ENCODE measurements at places on chromosomes 12 and 14.
A peak's percentile ranks its signal among the peaks of the same experiment; 100 is the strongest.

DNA sequence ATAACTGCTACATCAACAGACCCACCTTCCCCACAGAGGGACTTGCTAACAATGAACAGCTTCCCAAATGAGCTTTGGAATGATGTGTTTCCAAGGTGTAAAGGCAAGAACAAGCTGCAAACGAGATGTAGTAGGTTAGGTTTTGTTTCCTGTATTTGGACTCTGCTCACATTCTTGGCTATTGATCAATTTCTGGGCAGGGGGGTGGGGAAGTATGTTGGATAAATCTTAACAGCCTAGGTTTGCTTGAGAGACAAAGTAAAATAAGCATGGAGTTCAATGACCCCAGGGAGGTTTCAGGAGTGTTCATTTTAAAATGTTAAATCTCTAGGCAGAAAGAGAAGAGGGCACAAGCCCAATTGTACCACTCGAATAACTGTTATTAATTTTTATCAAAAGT lies 146.6 kb downstream of the DPY19L2 start:
- DNase-seq = no peak

- DNase-seq = no peak
Observed at GRCh38 chr14:58944343-58944967, 244.0 kb upstream of the DAAM1 start.

DNA sequence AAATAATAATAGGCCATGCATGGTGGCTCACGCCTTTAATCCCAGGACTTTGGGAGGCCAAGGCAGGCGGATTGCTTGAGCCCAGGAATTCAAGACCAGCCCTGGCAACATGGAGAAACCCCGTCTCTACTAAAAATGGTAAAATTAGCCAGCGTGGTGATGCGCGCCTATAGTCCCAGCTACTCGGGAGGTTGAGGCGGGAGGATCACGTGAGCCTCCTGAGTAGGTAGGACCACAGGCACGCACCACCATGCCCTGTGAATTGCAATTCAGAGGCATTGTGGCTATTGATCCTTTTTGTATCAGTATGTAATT lies 2.3 kb downstream of the ARHGDIB start:
- DNase-seq = no peak

DNA sequence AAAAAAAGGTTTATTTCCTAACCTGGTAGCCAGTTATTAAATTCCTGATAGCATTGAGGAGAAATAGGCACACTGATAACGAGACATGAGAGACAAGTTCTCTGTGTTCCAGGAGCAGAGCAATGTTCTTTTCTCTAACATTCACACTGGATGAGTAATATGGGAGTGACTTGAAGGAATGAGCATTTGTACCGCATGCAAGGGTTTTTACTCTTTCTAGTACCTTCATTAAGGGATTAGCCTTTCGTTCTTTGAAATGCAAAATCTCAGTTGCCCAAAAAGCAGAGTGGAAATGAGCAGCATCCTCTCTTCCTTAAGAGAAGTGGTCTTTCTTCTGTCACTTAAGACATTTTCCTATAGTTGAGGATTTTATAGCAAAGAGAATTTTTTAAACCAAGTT lies 54.7 kb downstream of the FGD4 start:
- no peak for DNase-seq

- DNase-seq = no peak
Observed at GRCh38 chr12:110426406-110426805, 22.9 kb upstream of the ANAPC7 start.

- no peak for DNase-seq
Observed at GRCh38 chr14:89123851-89124250, 293.2 kb downstream of the FOXN3 start.

DNA sequence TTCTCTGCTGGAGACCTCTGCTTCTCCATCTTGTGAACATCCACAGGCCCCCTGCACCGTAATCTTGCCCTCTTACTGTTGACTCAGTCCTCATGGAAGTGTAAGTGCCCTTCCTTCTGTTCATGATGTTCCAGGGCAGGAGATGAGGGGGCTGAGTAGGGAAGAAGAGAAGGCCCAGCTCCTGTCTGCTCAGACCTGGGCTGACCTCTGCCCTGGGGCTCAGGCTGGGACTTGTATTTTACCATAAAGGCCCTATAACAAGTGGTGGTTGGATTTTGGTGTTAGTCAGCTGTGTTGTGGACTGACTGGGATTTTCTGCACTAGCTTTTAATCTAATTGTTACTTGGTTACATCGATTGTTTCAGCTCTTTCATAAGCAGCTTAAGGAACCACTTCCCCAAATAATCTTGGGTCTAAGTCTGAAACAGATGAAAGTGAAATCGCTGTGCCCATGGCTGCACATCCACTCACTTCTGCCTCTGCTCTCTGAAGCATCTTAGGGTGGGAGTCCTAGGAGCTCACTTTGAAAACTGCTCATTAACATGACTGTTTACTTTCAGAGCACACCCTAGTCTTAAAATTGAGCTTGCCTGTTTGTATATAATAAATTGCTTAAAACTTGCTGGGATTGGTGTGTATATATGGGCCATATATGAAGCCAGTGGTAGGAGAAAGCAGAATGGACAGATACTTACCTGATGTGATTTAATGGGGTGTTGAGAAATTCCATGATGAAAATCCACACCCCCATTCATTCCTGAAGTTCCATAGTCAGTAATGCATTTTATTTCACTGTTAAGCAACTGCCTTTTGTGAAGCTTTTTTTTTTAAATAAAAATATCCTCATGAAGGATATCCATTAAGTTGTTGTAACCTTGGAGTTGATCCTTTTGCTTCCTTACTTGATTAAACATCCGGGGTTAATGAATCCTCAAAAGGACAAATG lies 17.7 kb downstream of the C12orf71 start:
- DNase-seq = no peak

DNA sequence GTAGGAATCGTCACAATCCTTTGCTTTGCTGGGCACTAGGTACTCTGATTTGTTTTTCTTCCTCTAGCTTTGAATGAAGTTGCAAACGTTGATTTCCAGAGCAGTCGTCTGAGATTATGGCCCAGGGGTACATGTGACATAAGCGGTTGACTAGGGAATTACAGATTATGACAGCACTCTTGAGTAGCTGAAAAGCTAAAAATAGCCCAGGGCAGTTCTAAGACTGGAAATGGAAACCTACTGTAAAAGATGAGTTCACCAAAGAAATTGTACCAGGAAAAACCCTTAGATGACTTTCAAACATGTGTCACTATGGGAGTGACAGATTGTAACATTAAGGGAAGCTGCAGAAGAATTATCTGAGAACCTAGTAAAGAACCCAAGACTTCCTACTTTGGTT lies 108.5 kb downstream of the ANO6 start:
- no peak for DNase-seq

DNA sequence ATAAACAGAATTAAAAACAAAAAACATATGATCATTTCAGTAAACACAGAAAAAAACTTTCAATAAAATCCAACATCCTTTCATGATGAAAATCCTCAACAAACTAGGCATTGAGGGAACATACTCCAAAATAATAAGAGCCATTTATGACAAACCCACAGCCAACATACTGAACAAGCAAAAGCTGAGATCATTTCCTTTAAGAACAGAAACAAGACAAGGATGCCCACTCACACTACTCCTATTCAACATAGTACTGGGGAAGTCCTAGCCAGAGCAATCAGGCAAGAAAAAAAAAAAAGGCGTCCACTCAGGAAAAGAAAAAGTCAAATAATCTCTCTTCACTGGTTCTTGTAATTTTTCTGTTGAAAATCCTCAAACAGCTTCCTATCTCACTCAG lies 30.1 kb downstream of the MRPL42 start:
- DNase-seq = no peak

DNA sequence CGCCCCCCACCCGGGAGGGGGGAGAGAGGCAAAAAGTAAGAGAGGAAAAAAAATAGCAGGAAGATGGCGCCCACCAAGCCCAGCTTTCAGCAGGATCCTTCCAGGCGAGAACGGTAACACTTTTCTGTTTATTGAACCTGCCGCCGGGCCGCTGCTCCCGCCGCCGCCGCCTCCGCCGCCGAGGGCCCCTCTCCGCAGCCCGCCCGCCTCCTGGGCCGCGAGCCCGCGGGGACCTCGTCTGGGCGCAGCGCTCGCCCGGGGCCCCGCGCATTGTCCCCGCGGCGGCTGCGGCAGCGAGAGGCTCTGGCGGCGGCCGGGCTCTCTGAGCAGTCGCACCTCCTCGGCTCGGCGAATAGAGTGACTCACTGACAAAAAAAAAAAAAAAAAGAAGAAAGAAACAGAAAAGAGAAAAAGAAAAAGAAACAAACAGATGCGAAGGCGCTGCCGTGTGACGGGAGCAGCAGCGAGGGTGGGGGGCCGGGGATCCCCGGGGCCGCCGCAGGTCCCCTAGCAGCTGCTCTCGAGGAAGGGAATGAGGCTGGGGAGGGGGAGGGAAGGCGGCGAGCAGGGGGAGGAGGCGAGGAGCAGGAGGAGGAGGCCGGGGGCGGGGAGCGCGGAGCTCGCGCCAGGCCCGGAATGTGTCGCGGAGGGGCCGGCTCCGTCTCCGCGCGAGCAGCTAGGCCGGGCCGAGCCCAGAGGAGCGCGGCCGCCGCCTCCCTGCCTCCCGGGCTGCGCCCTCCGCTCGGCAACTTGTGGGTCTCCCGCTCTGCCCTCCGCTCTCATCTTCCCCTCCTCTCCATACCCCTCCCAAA lies 781 bp downstream of the NPAS3 start:
- peak; percentile 85 for DNase-seq

DNA sequence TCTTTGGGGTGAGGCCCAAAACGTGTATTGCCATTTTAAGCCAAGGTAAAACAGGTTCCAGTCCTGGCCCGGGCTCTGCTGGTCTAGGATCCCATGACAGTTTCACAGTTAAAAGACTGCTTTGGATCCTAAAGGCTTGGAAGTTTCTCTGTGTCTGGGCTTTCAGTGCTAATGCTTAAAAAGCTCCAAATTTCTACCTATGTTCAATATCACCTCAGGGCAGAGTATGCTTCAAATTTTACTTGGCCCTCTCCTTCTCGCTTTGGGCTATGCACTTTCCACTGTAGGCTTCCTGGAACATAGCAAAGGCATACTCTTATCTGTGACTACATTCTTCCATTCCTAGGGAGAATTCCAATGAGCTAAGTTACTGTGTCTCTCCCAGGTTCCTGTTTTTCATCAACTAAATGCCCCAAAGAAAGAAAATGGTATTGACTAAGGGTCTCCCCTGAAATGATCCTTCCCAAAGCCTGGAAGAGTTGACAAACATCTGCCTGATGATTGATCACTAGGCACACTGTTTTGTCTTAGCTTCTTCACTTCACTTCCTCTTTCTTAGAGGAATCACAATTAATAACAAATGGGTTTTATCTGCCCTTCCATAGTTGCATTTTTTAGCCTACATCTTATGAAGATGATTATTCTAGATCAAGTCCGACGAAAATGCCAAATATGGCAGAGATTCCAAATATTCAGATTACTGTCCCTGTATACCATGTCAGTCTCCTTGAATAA lies 79.4 kb downstream of the TMTC2 start:
- no peak for DNase-seq

- no peak for DNase-seq
Observed at GRCh38 chr12:110312581-110313360, 31.7 kb downstream of the ATP2A2 start.

- DNase-seq = no peak
Observed at GRCh38 chr14:32064931-32065330, 12.2 kb upstream of the ARHGAP5 start.

DNA sequence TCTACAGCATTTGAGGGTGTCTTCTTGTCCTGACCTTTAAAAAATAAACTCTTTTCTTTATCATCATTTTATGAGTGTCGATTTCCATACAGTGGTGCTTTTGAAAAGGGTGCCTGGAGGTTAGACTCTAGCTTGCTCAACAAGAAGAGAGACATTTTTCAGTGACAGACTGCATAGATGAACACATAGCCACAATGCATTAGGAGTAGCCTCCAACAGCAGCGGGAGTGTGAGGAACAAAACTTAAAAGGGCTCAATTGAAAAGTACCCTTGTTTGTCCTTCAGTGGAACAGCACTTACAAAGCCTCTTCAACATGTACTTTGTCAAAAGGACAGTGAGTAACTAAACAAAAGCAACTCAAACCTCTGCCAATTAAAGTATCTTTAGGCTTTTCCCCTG lies 119.3 kb downstream of the SOX5 start:
- no peak for DNase-seq

- peak; percentile 39 for DNase-seq
Observed at GRCh38 chr12:29148911-29149690, at the start of gene FAR2. Gene FAR2 (plus strand): TSS chr12:29149278. CDS start chr12:29270450, 121,172 bp downstream.

DNA sequence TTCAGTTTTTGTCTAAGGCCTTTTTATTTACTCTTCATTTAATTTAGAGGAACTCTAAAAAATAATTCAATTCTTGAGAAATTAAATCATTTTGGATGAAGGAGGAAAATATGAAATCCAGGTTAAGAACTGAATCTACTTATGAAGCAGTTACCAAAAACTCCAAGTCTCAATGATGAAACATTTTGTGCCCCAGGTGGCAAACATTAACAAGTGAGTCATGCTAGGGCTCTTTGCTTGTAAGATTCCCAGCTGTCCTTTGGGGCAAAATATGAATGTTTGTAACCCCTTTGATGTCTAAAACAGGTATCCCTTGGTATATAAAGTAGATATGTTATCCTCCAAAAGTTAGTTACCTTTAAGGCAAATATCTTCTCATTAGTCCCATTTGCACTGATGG lies 202.4 kb downstream of the NEDD1 start:
- no peak for DNase-seq

- no peak for DNase-seq
Observed at GRCh38 chr12:13223179-13223804, 26.8 kb downstream of the EMP1 start.

GRCh38 chr12:113329022-113329790 lies 5.7 kb downstream of the SLC8B1 start:
- DNase-seq = no peak

- no peak for DNase-seq
Observed at GRCh38 chr12:93019975-93020630, 91.0 kb upstream of the EEA1 start.

DNA sequence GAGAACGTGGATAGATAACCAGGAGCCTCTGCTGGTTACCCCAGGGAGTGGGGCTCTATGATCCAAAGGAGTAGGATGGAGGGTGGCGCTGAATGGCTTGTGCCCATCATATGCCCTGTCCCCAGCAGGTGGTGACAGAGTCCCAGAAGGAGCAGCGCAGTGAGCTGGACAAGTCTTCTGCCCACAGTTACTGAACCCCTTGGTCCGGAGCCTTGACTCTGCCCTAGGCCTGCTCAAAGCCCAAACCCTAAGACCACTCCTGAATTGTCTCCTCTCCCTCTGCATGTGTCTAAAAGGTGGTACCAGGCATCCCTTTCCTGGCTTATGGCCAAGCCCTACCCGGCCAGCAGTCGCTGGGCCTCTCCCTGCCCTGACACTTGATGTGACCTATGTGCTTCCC lies 3.2 kb downstream of the PRPH start:
- no peak for DNase-seq

DNA sequence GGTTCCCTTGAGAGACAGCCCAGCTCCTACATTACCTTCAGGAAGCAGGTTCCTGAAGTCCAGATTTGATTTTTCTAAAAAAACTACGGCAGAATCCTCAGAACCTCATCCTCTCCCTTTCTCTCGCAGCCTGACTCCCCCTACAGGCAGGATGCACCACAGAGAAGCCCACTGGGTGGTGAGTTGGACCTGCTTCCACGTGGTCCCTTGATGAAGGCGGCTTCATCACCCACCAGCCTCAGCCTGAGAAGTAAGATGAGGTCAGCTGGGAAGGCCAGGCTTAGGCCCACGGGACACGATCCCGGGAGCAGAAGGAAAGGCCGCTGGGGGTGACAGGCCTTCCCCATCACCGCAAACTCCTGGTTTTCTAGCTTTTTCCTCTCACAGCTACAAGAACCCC lies 83.0 kb downstream of the ACTN1 start:
- DNase-seq = no peak

Measured in globus pallidus (tissue), 1 donor.